ENCODE measurements at places on chromosomes 7 and 10.

DNA sequence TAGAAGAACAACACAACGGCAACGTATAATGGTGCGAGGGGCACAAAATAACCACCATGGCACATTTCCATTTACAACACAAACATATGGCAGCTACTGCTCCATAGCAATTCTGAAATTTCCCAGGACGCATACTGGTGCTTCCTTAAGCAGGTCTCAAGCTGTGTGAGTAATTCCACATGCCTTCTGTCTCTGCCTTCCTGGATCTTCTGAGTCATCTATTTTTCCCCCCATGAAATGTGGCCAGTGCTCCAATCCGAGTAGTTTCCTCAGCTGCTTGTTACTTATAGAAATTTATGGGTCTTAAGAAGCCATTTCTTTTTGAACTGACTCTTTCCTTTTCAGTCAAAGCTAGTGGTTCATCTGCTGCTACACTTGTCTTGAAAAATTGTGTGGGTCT, 256.6 kb upstream of the KLF6 start:
- DNase-seq, result no peak

GRCh38 chr10:59362959-59363381, 621 bp upstream of the FAM13C start:
- DNase-seq, result peak; percentile 81

- peak; percentile 81 for DNase-seq
Measured at GRCh38 chr10:93160829-93161228, 87.1 kb downstream of the CYP26A1 start.

- no peak for DNase-seq
Measured at GRCh38 chr10:87913156-87913921, 49.9 kb downstream of the PTEN start.

GRCh38 chr10:126049759-126050700, 153.7 kb downstream of the FANK1 start:
- no peak for DNase-seq

DNA sequence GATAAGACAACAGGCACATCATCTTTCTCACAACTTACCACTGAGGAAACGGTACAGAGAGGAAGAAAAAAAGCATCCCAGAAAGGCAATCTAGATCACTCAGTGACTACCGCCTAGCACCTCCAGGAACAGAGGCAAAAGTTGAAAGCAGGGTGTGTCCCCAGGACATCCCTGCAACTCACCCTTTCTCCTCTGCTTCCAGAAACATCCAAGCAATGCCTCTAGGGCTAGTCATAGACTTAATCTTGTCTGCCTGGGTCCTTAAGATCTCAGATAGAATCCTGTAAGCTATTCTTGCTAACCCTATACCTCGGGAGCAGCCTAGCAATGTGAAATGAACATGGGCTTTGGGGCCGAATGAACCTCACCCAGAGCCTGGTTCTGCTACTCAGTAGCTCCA, 18.8 kb upstream of the PDCD4 start:
- DNase-seq, result no peak

DNA sequence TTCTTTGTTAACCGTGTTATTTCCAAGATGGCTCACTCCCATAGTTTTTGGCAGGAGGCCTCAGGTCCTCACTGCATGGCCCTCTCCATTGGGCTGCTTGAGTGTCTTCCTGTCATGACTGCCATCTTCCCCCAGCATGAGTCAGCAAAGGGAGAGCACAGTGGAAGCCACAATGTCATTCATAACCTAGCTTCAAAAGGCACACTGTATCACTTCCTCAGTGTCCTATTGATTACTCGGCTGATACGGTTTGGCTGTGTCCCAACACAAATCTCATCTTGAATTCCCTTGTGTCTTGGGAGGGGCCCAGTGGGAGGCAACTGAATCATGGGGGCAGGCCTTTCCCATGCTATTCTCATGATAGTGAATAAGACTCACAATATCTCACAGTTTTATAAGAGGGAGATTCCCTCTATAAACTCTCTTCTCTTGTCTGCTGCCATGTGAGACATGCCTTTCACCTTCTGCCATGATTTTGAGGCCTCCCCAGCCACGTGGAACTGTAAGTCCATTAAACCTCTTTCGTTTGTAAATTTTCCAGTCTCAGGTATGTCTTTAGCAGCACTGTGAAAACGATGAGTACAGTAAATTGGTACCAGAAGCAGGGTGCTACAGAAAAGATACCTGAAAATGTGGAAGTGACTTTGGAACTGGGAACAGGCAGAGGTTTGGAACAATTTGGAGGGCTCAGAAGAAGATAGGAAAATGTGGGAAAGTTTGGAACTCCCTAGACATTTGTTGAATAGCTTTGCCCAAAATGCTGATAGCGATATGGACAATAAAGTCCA, 106.5 kb downstream of the PRLHR start:
- DNase-seq, result no peak

DNA sequence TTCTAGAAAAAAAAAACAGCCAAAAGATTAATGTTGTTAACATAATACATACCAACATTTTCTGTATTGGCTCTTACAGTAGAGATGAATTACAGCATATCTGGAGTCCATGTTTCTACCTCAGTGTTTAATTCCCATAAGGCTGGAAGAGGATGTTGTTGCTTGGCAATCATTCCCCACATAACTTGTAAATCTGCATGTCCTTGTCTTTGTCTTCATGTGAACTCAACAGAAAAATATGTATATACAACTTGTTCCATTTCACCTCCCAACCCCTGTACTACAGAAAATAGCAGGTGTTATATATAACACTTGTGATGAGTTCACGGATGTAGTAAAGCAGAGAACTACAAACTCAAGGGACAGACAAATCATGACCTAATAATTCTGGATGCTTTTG, 160.9 kb upstream of the SEMA3C start:
- DNase-seq, result no peak

- peak; percentile 53 for DNase-seq
Measured at GRCh38 chr10:43045631-43046287, 31.1 kb upstream of the RET start.

DNA sequence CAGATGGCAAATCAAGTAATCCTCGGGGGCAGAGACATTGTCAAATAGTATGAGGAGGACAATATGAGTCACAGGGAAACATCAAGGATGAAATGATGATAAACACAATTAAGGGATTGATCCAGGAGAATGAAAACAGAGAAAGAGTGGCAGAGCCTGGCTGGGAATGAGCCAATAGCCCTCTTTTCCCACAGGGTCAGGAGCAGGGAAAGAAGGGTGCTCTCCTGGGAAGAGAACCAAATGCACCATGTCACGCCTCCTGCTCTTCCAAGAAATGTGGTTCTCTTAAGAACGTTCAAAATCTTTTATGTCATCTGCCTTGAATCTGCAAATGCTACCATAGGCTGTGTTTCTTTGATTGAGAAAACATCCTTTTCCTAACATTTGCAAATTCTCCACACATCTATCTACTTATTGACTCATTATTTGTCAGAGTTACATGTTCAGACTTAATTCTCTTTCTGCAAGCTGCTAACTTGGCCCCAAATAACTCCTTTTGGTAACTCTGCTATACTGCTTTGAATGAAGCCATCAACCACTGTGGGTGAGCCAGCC, 50.6 kb downstream of the HIPK2 start:
- DNase-seq, result no peak

GRCh38 chr7:116525298-116525912, 569 bp downstream of the CAV1 start:
- DNase-seq, result no peak

GRCh38 chr10:133618851-133619250, 7.7 kb downstream of the FRG2B start:
- no peak for DNase-seq

- no peak for DNase-seq
Measured at GRCh38 chr7:128891942-128892269, 18.6 kb downstream of the KCP start.

GRCh38 chr7:128774921-128775320, 673 bp downstream of the OPN1SW start:
- DNase-seq, result no peak

- no peak for DNase-seq
Measured at GRCh38 chr10:77863446-77863845, 63.1 kb downstream of the DLG5 start.

DNA sequence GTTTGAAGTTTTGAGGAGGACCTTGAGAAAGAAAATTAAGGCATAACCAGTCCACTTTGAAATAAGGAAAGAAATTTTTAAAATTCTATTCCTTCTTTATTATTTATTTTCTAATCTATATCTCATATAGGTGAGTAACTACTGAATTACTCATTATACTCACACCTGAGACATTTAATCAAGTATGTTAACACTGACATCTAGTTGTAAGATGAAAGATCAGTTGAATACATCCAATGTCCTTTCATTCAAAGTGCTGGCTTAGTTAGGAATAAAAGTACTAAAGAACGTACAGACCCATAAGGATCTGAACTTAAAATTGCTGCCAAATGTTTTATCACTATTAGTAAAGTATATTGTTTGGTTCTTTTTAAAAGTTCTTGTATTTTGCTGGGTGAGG, 23.5 kb downstream of the TRDMT1 start:
- DNase-seq, result no peak

GRCh38 chr7:151431768-151432311, 8.1 kb downstream of the CRYGN start:
- DNase-seq, result no peak

DNA sequence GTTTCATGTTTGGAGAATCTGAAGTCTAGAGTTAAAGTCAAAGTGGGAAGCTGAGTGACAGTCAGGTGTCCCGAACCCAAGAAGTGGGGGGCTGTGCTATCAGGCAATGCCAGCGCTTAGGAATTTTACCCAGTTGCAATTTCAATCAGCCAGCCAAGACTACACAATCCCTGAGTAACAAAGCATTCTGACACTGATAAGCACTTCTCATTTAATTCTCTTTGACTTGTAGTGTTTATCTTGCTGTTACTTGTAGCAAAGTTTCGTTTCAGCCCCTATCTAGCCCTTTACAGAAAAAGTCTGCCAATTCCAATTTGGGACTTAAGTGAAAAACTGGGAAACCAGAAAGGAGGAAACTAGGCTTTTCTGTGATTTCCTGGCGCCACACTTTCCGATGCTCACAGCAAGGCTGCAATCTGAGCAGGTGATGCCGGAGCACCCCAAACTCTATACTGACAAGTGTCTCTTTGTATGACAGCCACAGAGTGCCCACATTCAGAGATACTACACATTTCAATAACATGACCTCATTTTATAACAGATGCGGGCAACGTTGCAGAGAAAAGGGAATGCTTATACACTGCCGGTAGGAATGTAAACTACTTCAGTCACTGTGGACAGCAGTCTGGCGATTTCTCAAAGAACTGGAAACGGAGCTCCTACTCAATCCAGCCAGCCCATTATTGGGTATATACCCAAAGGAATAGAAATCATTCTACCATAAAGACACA, 61.0 kb downstream of the ITIH5 start:
- peak; percentile 40 for DNase-seq

GRCh38 chr7:102101111-102101551, 185.5 kb upstream of the SH2B2 start:
- DNase-seq, result no peak

DNA sequence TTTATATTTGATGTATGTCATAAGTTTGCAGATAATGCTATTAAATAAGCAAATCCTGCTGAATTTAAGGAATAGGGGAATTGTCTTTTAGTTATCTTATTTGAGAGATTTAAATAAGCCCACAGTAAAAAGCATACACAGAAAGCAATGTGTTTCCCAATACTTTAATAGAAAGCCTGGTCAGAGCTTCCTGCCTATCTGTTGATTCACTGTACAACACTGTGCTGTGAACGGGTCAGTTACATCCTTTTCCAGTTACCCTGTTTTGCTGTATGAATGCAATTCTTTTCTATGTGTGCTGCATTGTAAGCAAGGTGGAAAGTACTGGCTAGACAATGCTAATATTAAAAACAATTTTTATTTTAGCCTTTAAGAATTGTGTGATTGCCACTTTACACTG, 81.2 kb downstream of the ANKRD7 start:
- no peak for DNase-seq

DNA sequence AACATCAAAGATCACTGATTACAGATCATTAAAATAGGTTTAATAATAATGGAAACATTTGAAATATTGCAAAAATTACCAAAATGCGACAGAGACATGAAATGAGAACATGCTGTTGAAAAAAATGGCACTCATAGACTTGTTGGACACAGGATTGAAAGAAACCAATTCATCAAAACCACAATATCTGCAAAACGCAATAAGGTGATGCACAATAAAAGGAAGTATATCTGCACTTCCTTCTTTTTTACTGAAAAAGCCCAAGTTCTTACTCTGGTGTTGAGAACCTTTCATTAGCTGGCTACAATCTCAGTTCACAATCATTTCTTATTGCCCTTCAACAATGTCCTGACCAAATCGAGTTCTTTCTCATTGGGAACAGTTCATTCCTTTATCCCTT, 28.7 kb downstream of the TMEM106B start:
- no peak for DNase-seq

DNA sequence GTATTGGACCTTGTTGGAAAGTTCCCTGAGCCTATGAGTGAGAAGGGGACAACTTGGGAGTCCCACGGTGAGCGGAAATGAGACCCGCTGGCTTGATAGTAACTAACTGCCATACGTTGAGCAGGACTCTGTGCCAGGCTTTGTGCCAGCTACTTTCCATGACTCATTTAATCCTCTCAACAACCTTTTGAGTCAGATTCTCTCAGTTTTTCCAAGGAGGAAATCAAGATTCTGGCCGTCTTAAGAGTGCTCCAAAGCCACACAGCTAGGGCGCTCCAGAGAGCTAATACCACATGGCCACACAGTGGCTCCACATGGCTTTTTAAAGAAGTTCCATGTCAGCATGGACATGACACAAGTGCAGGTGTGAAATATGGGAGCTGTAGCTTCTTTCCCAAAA, 55.7 kb downstream of the NOD1 start:
- no peak for DNase-seq

DNA sequence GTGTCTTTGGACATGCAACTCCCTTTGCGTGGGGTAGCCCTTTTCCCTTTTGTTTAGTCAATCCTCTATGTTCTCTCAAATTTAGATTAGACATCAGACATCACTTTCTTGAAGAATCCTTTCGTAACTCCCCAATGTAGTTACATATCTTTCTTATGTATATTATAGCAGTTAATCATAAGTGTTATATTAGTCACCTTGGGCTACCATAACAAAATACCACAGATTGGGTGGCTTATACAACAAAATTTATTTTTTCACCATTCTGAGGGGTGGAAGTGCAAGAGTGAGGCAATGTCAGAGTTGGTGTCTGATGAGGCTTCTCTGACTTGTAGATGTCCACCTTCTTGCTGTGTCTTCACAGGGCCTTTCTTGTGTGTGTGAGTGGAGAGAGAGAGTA, 105.7 kb downstream of the PHTF2 start:
- no peak for DNase-seq

DNA sequence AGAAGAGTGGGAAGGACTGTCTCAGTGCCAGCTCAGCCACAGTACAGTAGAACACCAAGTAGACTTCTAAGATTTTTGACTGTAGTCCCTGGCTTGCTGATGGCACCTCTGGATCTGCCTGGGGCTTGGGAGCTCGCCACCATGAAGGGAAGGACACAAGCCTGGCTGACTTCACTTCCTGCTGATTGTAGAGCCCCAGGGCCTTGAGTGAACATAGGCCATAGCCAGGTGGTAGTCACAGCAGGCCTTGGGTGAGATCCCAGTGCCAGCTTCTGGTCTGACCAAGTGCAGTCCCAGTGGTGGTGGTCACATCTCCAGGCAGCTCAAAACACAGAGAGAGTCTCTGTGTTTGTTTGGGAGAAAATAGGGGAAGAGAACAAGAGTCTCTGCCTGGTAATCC, 57.6 kb upstream of the HBP1 start:
- DNase-seq, result no peak

GRCh38 chr7:20407585-20408466, 77.1 kb downstream of the ITGB8 start:
- no peak for DNase-seq

GRCh38 chr7:44431091-44431608, 59.3 kb downstream of the NUDCD3 start:
- no peak for DNase-seq

- DNase-seq, result no peak
Measured at GRCh38 chr7:140679186-140679585, 6.4 kb downstream of the ADCK2 start.

Measured in coronary artery (tissue), 2 donors.